ENCODE measurements at places on chromosomes 1 and 21. TPM values are rescaled to one million over a fixed set of nuclear protein-coding genes. Genes with fewer than 3 reads are reported as not detected.

- DNase-seq = peak; percentile 38
Observed at GRCh38 chr1:46285730-46286477, 17.5 kb downstream of the LRRC41 start.

- no peak for DNase-seq
Observed at GRCh38 chr1:198676253-198676652, 37.4 kb downstream of the PTPRC start.

GRCh38 chr1:16180291-16180824 lies 24.5 kb upstream of the EPHA2 start:
- DNase-seq = no peak

- DNase-seq = no peak
Observed at GRCh38 chr1:245173446-245174211, 18.8 kb downstream of the KIF26B start.

GRCh38 chr1:159469921-159470533 lies 30.5 kb downstream of the OR10J1 start:
- DNase-seq = no peak

- DNase-seq = no peak
Observed at GRCh38 chr1:167431909-167432650, 86.2 kb downstream of the CD247 start.

- peak; percentile 40 for DNase-seq
Observed at GRCh38 chr1:41802532-41803501, 115.9 kb downstream of the HIVEP3 start.

- DNase-seq = no peak
Observed at GRCh38 chr1:196071447-196071846, 536.8 kb downstream of the KCNT2 start.

The KRTAP12-2 gene
- not detected for total RNA-seq

Measured in activated T-helper 1 cell treated with anti-CD3 and anti-CD28 coated beads, Interleukin-12 subunit alpha, Interleukin-12 subunit beta, Interleukin-2, Interleukin-4 antibody, amounts not matched to agents 30 ng/mL and 10 ng/mL and 1 ng/mL, durations not matched to agents 14 hours and 24 hours and 36 hours (primary cell).